ENCODE measurements at places on chromosomes 4 and X. TPM values are rescaled to one million over a fixed set of nuclear protein-coding genes. Genes with fewer than 3 reads are reported as not detected.

RS1 gene
- not detected for total RNA-seq

CENPVL3 gene
- total RNA-seq: 4.8 TPM

GABRE gene
- 8.3 TPM for total RNA-seq

KLKB1 gene
- 10.9 TPM for total RNA-seq

DNA sequence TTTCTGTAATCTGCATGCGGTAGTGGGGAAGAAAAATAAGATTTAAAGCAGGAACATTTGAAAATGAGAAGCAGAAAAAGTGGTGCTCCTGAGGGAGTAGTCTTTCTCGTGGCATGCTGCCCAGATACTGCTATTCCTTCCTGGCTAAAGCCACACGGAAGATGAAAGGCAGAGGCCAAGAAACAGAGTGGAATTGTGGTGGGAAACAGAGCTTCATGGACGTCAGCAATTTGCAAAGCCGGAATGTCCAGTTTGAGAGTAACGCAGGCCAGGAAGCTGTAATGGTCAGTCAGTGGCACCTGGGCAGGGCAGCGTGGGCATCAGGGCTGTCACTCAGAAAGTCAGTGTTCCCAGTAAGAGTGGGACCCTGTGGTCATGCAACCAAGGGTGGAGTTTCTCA is 63.7 kb upstream of the FMR1 start:
- no peak for DNase-seq
- H3K27ac ChIP-seq: no peak overlapping the region
- no peak overlapping the region for H3K4me3 ChIP-seq
- no peaks in the 10 kb centered on the region for H3K27me3 ChIP-seq
- no peaks in the 10 kb centered on the region for H3K4me1 ChIP-seq

DNA sequence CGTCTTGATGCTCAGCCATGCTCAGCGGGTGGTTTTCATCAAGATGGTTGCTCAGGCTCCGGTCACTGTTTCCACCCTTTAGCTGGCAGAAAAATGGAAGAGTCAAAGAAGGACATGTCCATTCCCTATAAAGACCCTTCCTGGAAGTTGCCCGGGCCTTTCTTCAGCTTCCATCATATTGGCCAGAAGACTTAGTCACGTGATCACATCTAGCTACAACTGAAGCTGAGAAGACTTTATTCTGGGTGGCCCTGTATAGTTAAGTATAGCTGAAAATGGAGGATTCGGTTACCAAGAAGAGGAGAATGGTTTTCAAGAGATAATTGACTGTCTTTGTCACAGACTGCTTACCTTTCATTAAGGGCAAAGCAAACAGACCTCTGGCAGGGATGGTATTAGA is 296.7 kb upstream of the CASK start:
- H3K27ac ChIP-seq: no peak overlapping the region
- H3K27me3 ChIP-seq: no peaks in the 10 kb centered on the region
- no peak for DNase-seq
- no peaks in the 10 kb centered on the region for H3K36me3 ChIP-seq
- no peaks in the 10 kb centered on the region for H3K4me1 ChIP-seq

DNA sequence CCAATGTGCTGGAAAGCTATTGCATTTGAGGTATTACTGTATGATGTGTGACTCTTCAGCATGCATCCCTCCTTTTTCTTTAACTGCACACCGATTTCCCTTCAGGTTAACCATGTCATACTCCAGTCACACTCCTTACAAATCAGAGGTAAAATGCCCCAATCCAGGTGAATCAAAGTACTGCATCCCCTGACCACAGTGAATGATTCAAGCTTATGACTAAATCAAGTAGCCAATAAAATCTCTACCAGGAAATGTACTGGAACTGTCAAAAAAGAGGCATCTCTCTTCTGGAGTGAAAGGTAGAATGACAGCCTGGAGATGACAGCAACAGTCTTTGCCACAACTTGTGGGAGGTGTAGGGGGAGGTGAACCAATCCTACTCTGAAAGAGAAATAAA is 10.4 kb downstream of the ADAMTS3 start:
- no peaks in the 10 kb centered on the region for H3K4me1 ChIP-seq
- DNase-seq: no peak
- no peak overlapping the region for H3K4me3 ChIP-seq
- H3K27me3 ChIP-seq: no peaks in the 10 kb centered on the region
- H3K36me3 ChIP-seq: no peaks in the 10 kb centered on the region
- H3K27ac ChIP-seq: no peak overlapping the region

- H3K27me3 ChIP-seq: no peaks in the 10 kb centered on the region
- H3K36me3 ChIP-seq: no peaks in the 10 kb centered on the region
- DNase-seq: no peak
- no peak overlapping the region for H3K27ac ChIP-seq
- no peaks in the 10 kb centered on the region for H3K4me1 ChIP-seq
Observed at GRCh38 chrX:100659431-100660137, 15.6 kb downstream of the SRPX2 start.

DNA sequence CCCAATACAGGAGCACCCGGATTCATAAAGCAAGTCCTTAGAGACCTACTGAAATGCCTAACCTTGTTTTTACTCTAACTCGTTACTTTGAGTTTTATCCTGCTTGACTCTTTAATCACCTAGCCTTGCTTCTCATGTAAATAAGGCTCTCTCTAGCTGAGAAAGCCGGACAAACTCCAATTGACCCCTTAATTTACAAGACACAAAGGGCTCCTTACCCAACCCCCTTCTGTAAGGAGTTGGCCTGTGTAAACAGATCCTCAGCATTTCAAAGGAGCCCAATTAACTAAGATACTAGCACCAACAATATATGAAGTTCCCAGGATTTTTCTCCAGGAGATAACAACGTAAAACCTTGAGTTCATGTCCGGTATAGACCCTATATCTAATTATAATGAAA is 61.7 kb downstream of the CT47B1 start:
- no peak overlapping the region for H3K27ac ChIP-seq
- no peak overlapping the region for H3K4me3 ChIP-seq
- peaks cover 96% of the 10 kb centered on the region for H3K27me3 ChIP-seq
- DNase-seq: peak; percentile 71

GRCh38 chr4:15006416-15007024 is 4.2 kb downstream of the CPEB2 start:
- DNase-seq: no peak
- H3K27ac ChIP-seq: no peak overlapping the region
- H3K4me1 ChIP-seq: peaks cover 51% of the 10 kb centered on the region
- no peaks in the 10 kb centered on the region for H3K36me3 ChIP-seq
- H3K4me3 ChIP-seq: no peak overlapping the region

DNA sequence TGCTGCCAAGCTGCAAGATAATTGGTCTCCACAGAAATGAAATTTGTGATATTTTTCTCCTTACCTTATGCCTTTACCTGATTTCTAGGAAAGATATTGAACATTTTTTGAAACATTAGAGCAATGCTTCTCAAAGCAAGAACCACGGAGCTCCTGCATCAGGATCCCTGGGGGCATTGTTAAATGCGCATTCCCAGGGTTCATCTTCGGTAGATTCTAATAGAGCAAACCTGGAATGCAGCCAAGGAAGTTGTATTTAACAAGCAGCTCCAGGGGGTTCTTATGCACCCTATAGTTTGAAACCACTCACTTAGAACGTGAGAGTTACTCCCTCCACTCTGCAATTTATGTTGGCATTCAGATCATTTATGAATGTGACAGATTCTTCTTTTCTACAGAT is 126.2 kb downstream of the SLC39A8 start:
- peak; percentile 49 for DNase-seq
- H3K27me3 ChIP-seq: no peaks in the 10 kb centered on the region
- H3K4me3 ChIP-seq: no peak overlapping the region
- H3K27ac ChIP-seq: no peak overlapping the region
- H3K36me3 ChIP-seq: no peaks in the 10 kb centered on the region

- peak overlapping the region; percentile 96 for H3K4me3 ChIP-seq
- no peak overlapping the region for H3K27ac ChIP-seq
- H3K36me3 ChIP-seq: no peaks in the 10 kb centered on the region
- DNase-seq: peak; percentile 68
- peaks cover 68% of the 10 kb centered on the region for H3K4me1 ChIP-seq
- peaks cover 88% of the 10 kb centered on the region for H3K27me3 ChIP-seq
Observed at GRCh38 chr4:110639207-110640090, 16.6 kb upstream of the PITX2 start.

DNA sequence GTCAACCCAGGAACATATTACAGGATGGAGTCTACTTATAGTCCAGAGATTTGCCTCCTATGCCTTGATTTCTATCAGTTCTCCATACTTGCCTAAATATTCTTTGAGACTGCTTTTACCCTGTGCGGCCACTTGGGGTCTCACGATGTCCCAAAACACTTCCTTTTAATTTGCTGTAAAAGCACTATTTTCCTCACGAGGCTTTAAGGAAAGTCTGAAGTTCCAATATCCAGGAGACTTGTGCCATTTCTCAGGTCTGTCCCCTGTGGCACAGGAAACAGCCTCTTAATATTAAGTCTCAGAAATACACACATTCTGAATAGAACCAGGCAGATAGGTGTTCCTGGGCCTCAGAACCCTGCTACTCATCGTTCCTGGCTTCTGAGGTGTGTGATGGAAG is 142.9 kb downstream of the TMEM164 start:
- no peaks in the 10 kb centered on the region for H3K36me3 ChIP-seq
- H3K27me3 ChIP-seq: no peaks in the 10 kb centered on the region
- no peak overlapping the region for H3K27ac ChIP-seq
- DNase-seq: peak; percentile 35
